NCI-H2081 (cell line): ENCODE measurements at places on chromosomes 11 and 22.

DNA sequence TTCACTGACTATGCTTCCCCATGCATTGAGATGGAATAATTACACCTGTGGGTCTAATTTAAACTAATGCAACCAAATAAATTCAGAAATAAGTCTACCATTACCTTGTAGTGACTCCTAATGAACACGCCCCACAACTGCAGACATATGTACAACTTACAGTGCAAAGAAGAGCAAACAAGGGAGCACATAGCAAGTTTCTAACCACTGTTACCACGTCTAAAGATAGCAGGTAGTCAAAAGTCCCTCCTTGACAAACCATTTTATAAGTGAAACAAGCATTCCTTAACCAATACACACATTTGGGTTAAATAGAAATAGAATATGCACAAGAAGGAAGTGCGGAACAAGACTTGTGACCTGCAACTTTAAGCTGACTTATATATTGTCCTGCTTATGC, 20.6 kb downstream of the PHF21A start:
- DNase-seq: no peak

DNA sequence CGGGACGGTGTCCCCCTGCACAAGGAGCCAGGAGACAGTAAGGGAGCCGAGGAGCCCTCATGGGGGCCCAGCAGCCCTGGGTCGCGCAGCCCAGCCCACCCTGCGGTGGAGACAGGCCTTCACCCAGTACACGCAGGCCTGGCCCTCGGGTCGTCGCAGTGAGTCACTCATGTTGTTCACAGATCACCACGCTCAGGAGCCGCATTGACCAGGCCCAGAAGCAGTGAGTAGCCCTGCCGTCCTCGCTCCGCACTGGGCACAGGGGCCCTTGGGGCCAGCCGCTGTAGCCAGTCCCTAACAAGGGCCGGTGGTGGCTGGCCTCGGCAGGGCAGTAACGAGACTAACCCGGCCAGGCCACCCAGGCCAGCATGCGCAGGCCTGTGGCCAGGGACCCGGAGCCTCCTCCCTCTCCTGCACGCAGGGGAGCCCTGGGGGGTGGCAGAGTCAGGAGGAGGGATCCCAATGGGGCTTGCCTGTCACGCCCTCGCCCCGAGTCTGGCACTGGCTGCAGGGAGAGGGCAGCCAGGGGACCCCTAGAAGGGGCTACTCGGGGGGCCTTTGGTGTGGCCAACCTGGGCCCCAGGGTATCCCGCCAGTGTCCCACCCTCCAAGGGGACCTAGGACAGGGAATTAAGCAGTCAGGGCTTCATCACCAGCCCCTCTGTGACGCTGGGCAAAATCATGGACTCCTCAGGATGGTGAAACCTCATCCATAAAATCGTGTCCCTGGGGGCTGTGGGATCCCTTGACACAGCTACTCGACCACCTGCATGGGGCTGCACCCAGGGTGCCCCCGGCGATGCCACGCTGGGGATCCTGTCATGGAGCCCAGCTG, 10.1 kb upstream of the MRPL23 start:
- DNase-seq: no peak

DNA sequence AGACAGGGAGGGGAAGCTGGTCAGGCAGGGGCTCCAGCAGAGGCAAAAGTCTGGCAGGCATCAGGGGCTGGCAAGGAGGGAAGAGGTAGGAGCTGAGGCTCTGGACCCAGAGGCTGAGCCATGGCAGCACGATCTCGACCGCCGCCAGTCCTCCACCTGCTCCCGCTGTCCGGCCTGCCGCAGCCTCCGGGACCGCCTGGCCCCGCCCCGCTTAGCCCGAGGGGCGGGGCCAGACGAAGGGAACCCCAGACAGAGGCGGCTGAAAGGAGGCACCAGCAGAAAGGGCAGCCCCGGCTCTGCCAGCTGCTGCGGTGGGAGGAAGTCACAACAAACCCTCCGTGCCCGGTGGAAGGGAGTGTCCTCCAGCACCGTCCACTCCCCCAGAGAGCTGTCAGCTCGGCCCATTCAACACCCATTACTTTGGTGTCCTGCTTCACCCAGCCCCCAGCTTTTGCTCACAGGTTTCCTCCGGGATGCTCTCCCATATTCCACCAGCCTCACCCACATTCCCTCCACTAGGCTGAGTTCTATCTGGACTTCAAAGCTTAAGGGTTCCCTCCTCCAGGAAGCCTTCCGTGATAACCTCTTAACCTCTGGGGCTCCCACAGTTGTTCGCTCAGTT, at the start of gene MFNG:
Gene MFNG, minus strand, starts transcription at position 161 of the 622 bp plus-strand sequence. CDS start 207 bp downstream, outside the sequence.
- no peak for DNase-seq

DNA sequence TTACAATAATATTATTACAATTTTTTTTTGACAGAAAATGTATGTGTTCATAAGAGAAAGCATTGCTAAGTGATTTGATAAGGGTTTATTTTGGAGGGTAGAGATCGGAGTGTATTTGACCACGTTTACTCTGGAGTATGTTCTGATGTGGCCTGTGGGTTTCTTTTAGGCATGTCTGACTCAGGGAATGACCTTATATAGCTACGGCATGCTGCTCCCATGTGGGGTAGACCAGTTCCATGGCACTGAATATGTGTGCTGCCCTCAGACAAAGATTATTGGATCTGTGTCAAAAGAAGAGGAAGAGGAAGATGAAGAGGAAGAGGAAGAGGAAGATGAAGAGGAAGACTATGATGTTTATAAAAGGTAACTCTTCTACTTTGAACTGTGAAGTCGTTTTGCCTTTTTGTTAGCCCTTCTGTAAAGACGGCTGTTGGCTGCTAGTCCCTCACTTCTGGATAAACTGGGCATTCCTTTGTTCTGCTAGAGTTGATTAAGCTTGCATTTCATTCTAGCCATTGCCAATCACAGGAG, 38.1 kb upstream of the ST14 start:
- no peak for DNase-seq

GRCh38 chr22:21797444-21798221, 62.0 kb upstream of the YPEL1 start:
- no peak for DNase-seq

GRCh38 chr11:36130401-36130800, 158.8 kb downstream of the COMMD9 start:
- no peak for DNase-seq

DNA sequence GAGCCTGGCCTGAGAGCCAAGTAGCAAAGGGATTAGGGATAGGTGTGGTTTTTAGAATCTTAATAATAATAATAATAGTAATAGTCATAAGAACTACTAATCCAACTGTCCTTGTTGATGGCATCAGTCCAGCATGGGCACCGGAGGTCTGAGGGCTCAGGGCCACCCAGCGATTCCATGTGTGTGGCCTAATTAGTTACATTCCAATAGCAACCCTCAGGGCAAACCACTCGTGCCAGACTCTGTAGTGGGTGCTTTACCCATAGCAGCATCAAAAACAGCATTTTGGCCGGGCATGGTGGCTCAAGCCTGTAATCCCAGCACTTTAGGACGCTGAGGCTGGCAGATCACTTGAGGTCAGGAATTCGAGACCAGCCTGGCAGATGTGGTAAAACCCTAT, 19.0 kb upstream of the MYH9 start:
- DNase-seq: no peak

- DNase-seq: no peak
Observed at GRCh38 chr22:50293441-50294318, 13.8 kb downstream of the PLXNB2 start.

DNA sequence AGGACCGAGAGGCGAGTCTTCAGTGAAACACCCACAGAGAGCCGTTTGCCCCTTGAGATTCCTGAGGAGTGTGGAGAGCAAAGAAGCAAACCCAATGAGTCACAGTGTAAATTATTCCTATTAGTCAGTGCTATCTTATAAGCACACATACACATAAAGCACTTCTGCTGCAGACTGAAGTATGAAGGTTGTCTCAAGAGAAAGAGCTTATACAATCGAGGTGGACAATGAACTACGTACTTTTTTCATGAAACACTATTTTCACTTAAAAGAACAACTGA, 37.3 kb downstream of the GALNT18 start:
- no peak for DNase-seq

- DNase-seq: no peak
Observed at GRCh38 chr11:73420136-73420535, 43.9 kb downstream of the RELT start.

DNA sequence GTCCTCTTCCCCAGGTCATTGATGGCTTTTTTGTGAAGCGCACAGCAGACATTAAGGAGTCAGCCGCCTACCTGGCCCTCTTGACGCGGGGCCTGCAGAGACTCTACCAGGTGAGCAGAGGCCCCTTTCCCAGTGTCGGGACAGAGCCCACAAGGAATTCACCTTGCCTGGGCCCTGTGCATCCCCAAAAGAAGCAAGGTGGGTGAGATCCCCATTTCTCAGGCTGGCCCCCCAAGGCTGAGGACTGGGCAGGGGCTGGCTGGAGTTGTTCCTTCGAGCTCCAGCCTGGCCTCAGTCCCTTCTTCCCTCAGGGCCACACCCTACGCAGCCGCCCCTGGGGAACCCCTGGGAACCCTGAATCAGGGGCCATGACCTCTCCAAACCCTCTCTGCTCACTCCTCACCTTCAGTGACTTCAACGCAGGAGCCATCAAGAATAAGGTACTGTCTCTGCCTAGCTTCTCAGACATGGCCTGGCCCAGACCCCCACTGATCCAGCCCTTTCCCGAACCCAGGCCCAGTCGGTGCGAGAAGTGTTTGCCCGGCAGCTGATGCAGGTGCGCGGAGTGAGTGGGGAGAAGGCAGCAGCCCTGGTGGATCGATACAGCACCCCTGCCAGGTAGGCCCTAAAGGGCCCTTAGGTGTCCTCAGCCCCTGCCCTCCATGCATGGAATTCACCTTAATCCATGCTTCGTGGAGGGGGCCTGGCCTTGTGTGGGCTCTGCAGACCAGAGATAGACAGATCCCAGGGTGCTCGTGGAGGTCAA, 4.7 kb downstream of the MUS81 start:
- DNase-seq: no peak

DNA sequence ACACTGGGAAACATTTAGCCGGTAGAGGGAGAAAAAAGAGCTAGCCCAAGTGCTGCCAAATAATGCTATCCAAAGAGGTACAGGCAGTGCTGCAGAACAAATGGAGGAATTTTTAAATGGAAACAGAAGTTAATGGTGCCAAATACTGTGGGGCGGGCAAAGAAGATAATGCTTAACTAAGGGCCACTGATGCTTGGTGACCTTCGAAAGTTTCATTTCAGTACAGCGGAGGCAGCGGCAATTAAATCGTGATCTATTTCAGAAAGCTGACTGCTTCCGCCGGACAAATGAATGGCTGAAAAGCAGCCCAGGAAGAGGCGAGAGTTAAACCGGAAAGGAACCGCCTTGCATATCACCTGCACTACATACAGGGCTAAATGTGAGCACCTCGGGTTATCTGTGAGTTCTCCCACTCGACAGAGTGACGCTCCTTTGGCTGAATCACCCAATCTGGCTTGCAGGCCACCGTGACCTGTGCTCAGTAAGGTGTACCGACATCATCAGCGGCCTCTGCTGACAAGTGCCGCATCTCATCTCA, 42.1 kb downstream of the CADM1 start:
- DNase-seq: no peak

GRCh38 chr22:31263896-31264640, 28.2 kb downstream of the PIK3IP1 start:
- no peak for DNase-seq

- DNase-seq: no peak
Observed at GRCh38 chr11:36326524-36327419, 30.7 kb downstream of the PRR5L start.

DNA sequence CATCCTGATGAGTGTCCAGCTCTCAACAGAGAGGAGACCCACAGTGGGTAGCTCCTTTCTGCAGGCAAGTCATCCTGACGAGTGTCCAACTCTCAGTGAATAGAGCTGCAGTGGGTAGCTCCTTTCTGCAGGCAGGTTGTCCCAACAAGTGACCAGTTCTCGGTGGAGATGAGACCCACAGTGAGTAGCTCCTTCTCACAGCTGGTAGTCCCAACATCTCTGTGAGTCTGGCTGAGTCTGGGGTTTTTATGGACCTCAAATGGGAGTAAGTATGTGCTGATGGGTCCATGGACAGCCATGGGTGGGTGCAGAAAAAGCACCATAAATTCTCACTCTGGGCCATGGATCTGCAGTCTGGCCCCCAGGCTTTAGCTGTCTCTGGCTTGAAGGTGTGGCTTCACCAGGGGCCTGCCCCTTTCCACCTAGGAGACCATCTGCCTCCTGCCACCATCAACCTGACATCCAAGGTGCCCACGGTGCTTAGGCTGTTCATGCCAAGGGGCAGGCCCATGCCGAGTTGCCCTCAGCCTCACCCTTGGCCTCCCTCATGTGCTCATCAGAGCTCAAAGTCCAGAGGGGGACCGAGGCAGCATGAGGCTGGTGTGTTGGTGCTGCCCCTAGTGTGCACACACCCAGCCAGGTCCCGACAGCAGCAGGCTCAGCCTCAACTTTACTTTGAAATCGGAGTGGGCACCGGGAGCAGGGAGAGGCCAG, 15.3 kb downstream of the NPAT start:
- DNase-seq: no peak

DNA sequence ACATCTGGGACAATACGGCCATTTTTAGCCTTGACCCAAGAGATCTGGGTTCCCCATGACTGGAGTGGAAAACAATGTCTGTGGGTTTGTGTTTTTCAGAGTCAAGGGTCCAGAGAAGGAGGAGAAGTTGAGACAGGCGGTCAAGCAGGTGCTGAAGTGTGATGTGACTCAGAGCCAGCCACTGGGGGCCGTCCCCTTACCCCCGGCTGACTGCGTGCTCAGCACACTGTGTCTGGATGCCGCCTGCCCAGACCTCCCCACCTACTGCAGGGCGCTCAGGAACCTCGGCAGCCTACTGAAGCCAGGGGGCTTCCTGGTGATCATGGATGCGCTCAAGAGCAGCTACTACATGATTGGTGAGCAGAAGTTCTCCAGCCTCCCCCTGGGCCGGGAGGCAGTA, 15.7 kb downstream of the NNMT start:
- no peak for DNase-seq
